ENCODE measurements at places on chromosomes 16 and 17.

- DNase-seq = no peak
Observed at GRCh38 chr17:7343250-7343649, 6.9 kb downstream of the ACAP1 start.

GRCh38 chr17:61017317-61018006 is 339.8 kb downstream of the BCAS3 start:
- DNase-seq = no peak

GRCh38 chr17:54727624-54728023 is 173.0 kb upstream of the TOM1L1 start:
- DNase-seq = no peak

- DNase-seq = peak; percentile 88
Observed at GRCh38 chr16:495127-495748, 32.3 kb upstream of the CAPN15 start.

DNA sequence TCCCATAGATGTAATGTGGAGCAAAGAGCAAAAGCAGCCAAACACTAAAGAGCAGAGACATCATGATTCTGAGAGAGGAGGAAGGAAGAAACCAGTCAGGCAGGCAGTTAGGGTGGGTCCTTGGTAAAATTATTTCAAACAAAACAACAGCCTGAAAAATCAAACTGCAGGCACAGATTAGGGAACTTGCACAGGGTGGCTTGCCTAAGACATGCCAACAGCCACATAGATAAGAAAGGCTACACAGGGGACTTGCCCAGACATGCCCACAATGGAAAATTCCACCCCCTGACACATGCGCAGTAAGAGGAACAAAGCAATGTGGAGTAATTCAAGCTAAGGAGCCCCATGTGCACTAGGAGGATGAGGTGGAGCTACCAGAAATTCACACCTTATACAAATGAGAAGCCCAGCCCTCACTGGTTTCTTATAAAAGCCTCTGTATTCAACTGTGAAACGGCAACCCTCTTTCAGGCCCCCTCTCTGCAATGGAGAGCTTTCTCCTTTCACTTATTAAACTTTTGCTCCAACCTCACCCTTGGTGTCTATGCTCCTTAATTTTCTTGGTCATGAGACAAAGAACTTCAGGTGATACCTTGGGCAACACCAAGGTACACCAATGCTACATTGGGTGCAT is 7.3 kb upstream of the GAS7 start:
- peak; percentile 33 for DNase-seq

DNA sequence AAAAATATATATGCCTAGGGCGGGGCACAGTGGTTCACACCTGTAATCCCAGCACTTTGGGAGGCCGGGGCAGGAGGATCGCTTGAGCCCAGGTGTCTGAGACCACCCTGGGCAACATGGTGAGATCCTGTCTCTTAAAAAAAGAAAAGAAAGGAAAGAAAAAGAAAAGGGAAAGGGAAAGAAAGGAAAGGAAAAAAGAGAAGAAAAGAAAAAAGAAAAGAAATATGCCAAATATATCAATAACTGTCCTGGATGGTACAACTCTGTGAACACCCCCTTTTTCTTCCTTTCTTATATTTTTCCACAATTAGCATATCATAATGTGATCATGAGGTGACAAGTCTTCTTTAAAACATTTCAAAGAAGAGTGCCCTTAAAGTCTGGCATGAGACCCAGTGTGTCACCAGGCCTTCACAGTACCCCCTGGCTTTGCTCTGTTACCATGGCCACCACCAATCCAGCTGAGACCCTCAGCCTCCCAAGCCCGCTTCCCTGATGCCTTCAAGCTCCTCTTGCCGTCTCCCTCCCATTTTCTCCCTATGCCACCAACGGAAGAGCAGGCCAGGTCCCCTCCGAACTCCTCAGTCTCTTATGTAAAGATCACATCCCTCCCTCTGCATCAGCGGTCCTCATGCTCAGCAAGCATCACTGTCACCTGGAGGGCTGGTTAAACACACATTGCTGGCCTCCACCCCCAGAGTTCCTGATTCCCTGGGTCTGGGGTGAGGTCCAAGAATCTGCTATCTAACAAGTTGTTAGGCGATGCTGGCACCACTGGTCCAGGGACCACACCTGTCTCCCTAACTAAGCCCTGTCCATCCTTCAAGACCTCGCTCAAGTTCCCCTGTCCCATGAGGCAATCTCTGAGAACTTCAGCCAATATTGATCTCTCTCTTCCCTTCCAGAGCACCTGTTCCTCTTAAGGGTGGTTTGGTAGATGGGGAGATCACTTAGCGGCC is 44.5 kb downstream of the CUEDC1 start:
- no peak for DNase-seq

- DNase-seq = no peak
Observed at GRCh38 chr17:72101526-72101925, 19.3 kb upstream of the SOX9 start.

GRCh38 chr16:21194771-21195301 is 16.5 kb downstream of the ZP2 start:
- no peak for DNase-seq

- no peak for DNase-seq
Observed at GRCh38 chr16:87330646-87331045, 13.5 kb upstream of the C16orf95 start.

- no peak for DNase-seq
Observed at GRCh38 chr17:49399995-49400394, 14.7 kb downstream of the PHB1 start.

DNA sequence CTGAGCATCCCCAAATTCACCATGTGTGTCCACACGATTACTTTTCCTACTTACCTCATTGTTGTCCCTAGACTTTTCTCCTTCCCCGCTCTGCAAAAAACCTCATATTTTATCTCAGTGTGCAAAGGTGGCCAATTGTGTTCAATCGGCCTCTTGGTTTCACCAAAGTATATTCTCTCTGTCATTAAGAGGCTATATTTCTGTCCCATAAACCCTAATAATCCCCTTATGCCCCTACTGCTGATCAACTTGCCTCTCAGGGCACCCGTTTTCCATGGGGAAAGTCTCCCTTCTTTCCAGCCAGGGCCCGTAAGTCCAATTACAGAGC is 11.6 kb downstream of the CES2 start:
- DNase-seq = no peak

- DNase-seq = no peak
Observed at GRCh38 chr16:3458852-3459361, 15.4 kb downstream of the NAA60 start.

DNA sequence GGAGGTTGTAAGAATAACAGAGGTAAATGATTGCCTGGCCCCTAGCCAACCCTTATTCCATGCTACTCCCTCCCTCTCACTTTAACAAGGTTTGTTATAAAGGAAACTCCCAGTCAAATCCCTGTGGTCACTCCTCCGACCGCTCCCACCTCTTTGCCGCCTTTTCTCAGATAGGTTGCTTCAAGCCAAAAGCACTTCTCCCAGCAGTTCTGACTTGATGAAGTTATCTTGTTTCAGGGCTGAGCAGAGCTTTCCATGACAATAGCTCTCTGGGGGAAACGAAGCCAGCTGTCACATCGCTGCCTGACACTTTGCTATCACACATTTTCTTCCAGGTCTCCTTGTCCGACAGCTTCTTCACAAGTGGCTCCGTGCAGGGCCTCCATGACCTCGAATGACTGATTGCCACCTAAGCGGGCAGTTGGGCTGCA is 278.6 kb downstream of the HAPSTR1 start:
- peak; percentile 8 for DNase-seq

GRCh38 chr17:17566896-17567513 is 24.5 kb downstream of the PEMT start:
- no peak for DNase-seq

DNA sequence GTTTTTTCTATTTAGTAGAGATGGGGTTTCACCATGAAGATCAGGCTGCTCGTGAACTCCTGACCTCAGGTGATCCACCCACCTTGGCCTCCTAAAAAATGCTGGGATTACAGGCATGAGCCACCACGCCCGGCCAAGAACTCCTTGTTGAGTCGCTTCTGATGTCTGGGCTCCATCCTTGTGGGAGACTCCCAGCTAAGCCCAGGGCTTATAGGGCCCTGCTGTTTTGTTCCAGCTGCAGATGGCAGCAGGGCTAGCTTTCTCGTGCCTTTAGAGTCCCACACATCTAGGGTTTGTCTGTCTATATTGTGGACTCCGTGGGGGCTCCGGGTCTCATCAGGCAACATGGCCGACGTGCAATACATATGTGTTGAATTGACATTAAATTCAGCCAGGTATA is 39.3 kb upstream of the MED9 start:
- no peak for DNase-seq

- DNase-seq = no peak
Observed at GRCh38 chr17:33371377-33371776, 78.3 kb upstream of the ASIC2 start.

DNA sequence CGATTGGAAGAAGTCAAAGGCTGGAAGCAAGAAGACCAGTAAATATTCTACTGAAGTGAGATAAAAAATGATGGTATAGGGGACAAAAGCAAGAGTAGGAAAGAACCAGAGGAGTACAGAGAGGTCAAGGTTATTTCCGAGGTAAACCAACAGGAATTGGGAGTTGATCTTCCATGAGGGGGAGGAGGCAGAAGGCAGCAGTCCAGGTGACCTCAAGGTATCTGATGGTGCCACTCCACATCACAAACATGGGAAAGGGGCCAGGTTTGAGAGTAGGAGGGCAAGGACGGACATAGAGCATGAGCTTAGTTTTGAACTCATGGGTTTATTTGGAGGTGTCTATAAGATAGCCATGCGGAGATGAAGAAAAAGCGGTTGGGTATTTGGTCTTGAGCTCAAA is 79.4 kb upstream of the CDYL2 start:
- no peak for DNase-seq

DNA sequence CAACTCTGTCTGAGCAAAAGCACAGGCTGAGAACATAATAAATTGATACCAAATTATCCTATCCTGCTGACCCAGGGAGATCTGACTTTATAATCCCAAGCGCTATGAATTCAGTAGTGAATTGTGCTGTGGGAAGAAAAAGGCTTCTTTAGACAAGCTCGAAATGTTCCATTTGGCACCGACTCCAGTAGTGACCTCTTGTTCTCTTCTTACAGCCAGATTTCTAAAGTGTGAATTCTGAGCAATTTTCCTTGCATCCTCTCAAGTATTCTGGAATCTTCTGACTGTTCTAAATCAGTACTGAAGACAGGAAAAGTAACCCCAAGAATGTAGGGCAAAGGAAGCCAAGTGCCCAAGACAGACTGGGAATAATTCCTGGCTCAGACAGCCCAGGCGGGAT is 58.2 kb downstream of the CDYL2 start:
- DNase-seq = no peak

- DNase-seq = peak; percentile 30
Observed at GRCh38 chr16:10828851-10829366, 10.3 kb upstream of the TVP23A start.

- DNase-seq = no peak
Observed at GRCh38 chr16:88132836-88133506, 181.7 kb downstream of the BANP start.

GRCh38 chr17:63295288-63295687 is 150.8 kb downstream of the CYB561 start:
- DNase-seq = no peak

- DNase-seq = no peak
Observed at GRCh38 chr17:80573701-80574100, 29.1 kb downstream of the RPTOR start.

GRCh38 chr17:57899391-57899790 is 49.5 kb upstream of the MRPS23 start:
- DNase-seq = no peak

- DNase-seq = no peak
Observed at GRCh38 chr17:63099425-63099824, 133.4 kb downstream of the TANC2 start.

DNA sequence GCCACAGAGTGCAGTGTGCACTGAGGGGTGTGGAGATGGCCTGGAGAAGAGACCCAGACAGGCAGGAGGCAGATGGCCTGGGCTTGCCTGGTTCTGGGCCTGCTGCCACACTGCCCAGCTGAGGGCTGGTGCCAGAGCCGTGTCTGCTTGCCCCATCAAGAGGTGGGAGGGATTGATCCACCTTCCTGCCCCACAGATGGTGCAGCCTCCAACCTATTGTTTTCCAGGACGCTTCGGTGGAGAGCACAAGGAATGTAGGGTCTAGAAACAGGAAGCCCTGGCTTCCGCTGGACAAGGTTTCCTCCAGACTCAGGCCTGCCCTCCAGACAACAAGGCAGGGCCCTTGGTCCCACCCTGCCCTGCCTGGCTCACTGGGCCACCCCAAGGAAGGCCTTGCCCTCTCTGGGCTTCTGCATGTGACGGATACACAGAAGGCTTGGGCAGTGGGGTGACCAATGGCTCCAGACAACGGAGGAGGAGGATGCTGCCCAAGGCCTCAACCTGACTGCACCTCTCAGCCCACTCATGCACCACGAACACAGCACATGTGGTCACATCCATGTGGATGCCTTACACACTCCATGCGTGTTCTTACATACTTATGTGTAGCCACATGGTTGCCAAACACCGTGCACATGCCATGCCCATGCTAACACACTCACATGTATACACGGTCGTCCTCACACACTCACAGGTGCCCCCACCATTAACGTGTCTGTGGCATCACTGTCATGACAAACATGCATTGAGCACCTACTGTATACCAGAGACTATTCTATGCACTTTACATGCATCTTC is 6.5 kb upstream of the CDH5 start:
- no peak for DNase-seq

DNA sequence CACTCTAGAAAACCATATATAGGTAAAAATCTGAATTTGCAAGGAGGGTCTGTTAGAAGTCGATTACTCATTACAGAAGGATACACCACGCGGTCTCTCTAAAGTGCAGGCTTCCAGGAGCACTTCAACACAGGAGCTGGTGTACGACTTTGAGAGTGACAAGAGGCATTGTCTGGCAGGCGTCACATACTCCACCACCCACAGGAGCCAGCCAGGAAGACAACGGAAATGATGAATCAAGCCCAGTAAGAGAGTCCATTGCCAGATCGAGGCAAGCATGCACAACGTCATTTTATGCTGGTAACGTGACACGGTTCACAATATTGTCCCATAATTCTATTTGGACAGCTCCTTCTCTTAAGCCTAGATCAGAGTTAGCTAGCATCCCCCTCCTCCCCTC is 15.0 kb upstream of the CACNG4 start:
- no peak for DNase-seq

- DNase-seq = no peak
Observed at GRCh38 chr16:86512860-86513470, 2.6 kb downstream of the FOXF1 start.

DNA sequence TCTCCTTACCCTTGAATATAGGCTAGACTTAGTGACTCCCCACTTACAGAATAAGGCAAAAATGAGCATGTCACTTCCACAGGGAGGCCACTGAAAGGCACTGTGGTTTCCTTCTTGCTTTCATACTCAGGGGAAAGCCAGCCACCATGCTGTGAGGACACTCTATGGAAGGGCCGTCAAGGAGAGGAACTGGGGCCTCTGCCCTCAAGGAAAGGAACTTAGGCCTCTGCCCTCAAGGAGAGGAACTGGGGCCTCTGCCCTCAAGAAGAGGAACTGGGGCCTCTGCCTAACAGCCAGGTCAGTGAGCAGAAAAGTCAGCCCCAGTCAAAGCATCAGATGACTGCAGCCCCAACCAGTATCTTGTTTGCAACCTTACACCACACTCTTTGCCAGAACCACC is 30.1 kb downstream of the VPS35 start:
- no peak for DNase-seq

- DNase-seq = peak; percentile 46
Observed at GRCh38 chr16:25747160-25747758, 55.5 kb downstream of the HS3ST4 start.

GRCh38 chr16:52405441-52405840 is 141.5 kb downstream of the TOX3 start:
- no peak for DNase-seq
